SHP77 (cell line): ENCODE measurements at places on chromosomes 16 and 17.
A peak's percentile ranks its signal among the peaks of the same experiment; 100 is the strongest.

- DNase-seq, result peak; percentile 47
Observed at GRCh38 chr16:24010440-24011089, 174.8 kb downstream of the PRKCB start.

DNA sequence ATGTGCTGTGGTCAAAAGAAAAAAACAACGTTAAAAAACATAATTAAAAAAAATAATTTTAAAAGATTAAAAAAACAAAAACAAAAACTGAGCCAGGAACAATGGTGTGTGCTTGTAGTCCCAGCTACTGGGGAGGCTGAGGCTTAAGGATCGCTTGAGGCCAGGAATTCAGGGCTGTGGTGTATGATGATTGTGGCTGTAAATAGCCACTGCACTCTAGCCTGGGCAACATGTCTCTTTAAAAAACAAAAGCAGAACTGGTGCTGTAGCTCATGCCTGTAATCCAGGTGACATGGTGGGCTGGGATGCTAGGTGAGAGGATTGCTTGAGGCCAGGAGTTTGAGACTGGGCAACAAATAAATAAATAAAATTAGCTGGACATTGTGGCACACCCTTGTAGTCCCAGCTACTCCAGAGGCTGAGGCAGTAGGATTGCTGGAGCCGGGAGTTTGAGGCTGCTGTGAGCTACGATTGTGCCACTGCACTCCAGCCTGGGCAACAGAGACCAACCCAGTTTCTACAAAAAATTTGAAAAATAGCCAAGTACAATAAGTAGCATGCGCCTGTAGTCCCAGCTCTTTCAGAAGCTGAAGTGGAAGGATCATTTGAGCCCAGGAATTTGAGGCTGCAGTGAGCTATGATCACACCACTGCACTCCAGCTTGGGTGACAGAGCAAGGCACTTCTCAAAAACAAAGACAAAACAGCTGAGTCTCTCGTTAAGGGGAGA is 43.6 kb downstream of the NFATC3 start:
- DNase-seq, result no peak

DNA sequence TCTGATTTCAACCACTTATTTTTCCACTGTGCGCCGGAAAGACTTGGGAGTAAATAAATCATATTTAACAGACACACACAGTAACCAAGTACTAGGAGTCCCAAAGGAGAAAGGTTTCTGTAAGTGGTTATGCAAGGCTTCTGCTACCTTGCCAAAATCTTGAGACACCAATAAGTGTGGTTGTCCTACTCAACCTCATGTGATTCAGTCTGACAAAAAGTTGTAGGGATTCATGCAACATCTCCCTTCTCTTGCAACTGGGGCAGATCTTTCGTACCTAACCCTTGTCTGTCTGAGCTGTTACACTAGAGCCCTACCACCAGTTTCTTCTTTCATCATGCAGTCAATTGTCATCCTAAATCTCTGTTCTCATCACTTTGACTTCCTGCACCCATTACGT is 69.9 kb upstream of the NUDT7 start:
- no peak for DNase-seq

- DNase-seq, result no peak
Observed at GRCh38 chr16:25580041-25580440, 111.7 kb upstream of the HS3ST4 start.

DNA sequence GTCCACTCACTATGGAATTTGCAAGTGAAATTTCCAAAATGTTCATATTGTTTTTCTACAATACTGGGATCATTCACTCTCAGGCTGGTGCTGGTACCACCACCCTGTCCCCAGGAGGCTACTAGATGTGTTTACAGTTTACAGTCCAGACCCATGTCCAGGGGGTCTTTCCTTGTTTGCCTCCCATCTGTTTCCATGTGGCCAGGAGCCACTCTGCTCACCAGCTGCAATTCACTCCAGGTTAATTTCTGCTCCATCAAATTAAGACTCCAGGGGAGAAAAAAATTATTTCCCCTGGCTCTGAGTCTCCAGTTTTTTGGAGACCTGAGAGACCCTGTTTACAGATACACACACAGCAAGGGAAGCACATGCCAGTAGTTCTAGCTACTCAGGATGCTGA is 12.5 kb upstream of the SRSF1 start:
- no peak for DNase-seq

GRCh38 chr17:38730526-38731379 is 612 bp downstream of the CISD3 start:
- peak; percentile 71 for DNase-seq

GRCh38 chr16:62700426-62701294 is 664.4 kb upstream of the CDH8 start:
- no peak for DNase-seq

DNA sequence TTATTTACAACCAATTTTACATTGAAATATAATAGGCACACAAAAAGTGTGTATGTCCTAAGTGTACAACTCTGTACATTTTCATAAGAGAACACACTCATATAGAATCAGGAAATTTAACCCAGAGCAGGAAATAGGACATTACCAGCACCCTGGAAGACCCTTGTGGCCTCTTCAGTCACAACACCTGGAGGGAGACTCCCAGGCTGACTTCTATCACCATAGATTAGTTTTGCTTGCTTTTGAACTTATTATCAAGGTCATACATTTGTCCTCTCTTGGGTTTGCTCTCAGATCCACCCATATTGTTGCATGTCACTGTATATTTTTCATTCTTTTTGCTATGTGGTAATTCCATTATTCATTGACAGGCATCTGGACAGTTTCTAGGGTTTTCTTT is 5.8 kb downstream of the RIPOR1 start:
- no peak for DNase-seq

DNA sequence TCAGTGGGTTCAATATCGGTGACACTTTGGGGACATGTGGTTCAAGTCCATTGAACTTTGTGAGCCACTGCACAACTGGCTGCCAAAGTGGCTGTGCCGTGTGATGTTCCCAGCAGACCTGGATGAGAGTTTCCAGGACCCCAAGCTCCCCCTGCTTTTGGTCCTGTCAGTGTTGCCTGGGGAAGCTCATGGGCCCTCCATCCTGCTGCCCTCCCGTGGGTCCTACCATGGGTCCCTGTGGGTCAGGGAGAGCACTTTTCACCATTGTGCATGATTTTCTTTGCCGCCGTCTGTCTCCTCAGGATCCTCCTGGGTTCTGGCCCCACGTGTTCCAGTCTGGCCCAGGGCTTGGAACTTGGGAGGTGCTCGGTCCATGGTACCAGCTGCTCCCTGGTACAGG is 38.1 kb downstream of the LGALS9 start:
- no peak for DNase-seq

GRCh38 chr16:54281535-54282201 is 4.9 kb downstream of the IRX3 start:
- no peak for DNase-seq

GRCh38 chr17:68461589-68461988 is 4.3 kb upstream of the WIPI1 start:
- peak; percentile 71 for DNase-seq

DNA sequence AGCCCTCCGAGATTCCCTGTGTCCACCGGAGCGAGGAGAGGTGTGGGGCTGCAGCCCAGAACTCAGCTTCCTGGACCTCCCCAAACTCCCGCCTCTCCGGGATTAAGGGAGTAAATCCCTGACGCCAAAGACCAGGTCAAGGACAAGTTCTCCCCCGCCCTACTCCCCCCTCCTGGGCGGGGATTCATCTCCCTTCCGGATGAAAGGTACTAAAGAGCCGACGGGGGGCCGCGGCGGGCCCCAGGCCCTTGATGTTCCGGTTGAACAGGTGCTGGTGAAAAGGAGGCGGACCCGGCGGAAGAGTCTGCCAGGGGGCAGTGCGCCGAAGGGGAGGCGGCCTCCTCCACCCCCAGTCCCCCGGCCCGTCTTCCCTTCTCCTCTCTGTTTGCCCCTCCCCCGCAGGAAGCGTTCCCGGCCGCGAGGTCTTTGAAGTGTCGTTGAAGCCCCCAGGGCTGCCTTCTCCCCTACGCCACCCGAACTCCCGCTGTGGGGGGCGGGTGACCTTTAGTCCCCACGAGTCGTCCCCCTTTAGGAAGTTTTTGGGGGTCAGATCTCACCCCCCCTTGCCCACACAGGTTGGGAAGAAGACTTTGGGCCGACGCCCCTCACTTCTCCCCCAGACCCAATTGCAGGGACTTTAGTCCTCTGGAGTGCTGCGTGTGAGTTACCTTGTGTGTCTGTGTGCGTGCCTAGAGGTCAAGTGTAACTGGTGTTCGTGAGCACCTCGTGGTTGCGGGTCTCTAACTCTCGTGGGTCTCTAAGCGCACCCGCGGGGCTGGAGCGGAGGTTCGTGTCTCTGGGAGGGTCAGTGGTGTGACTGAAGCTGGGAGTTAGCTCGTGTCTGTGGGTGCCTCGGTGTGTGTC is 1.1 kb upstream of the MLLT6 start:
- DNase-seq, result peak; percentile 97

DNA sequence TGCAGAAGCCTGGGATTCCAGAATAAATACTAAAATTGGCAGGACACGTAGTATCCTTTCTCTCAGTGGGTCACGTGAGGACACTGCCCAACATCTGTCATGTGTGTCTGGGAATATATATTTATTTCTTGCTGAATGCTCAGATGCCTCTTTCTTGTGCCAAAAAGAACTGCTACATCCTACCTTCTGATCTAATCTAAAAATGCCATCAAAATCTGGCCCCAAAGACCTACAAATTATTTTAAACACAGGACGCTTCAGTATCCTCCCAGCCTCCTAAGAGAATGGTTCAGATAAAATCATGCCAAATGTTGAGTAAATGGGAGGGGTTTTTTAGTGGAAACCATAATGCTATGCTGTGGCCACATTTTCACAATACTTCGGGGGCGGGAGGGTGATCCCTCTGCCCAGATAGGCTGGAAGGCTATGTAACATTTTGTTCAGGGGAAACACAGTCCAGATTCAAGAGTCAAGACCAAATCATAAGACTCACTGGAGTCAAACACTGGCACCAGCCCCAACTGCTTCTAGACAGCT is 22.9 kb upstream of the CORO6 start:
- no peak for DNase-seq
